ENCODE measurements at places on chromosomes 12 and 14.

GRCh38 chr12:69658203-69658602 lies 40.9 kb downstream of the BEST3 start:
- no peak for DNase-seq

- DNase-seq, result no peak
Measured at GRCh38 chr14:88422919-88423650, 37.6 kb downstream of the SPATA7 start.

DNA sequence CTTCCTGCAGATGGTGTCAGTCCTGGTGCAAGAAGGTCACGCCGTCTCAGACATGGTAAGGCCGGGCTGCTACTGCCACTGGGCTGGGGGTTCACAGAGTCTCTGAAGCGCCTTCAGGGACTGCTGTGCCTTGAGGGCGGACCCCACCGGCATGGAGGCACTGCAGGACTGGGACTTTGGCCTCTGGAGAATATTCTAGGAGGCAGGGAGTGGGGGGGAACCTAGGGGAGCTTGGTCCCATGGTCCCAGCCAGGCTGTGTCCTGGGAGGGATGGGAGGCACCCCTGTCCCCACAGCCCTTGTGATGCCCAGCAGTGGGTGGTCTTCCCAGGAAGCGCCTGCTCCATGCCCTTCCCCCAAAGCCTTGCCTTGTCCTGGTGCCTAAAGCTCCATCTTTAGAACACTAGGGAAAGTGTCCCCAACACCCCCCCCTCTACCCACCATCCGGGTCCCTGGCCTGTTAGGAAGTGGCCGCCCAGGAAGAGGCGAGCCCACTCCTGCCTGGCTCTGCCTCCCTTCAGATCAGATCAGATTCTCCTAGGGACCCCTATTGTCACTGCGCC lies 1.5 kb downstream of the AMN start:
- no peak for DNase-seq

DNA sequence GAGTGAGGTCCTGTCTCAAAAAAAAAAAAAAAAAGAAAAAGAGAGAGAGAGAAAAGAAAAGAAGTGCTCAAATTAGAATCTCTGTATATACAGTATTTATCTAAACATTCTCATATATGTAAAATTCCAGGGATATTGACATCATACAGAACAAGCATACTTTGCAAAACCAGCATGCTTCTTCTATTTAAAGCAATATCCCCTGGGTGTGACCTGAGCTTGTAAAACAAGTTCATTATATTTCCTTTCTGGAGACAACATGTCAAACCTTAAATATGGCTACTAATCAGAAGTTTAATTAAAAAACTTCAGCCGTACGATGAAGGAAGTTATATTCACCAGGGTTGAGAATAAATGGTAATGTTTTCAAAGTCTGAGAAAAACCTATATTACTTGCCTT lies 175.8 kb upstream of the HMGA2 start:
- no peak for DNase-seq

GRCh38 chr12:84791444-84791843 lies 121.2 kb downstream of the SLC6A15 start:
- DNase-seq, result no peak

DNA sequence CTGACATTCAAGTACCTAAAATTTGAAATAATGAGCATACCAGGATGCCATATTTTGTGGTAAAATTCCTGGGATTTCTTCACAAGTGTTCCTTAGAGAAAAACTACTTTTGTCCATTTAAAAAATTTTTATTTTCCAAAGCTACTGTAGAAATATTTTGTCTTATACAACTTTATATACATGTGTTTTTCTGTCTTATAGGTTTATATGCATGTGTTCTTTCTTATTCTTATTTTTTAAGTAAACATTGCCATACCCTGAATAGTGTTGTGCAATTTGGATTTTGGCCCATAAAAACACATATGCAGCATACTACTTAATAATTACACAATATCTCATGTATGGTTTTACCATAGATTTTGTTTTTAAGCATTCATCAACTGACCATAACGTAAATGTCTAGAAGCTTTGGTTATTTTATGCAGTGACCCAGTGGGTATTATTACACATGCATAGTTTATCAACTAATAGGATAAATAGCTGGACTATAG lies 1107.4 kb upstream of the SEL1L start:
- no peak for DNase-seq

GRCh38 chr12:122013136-122013535 lies 8.5 kb upstream of the BCL7A start:
- DNase-seq, result no peak

DNA sequence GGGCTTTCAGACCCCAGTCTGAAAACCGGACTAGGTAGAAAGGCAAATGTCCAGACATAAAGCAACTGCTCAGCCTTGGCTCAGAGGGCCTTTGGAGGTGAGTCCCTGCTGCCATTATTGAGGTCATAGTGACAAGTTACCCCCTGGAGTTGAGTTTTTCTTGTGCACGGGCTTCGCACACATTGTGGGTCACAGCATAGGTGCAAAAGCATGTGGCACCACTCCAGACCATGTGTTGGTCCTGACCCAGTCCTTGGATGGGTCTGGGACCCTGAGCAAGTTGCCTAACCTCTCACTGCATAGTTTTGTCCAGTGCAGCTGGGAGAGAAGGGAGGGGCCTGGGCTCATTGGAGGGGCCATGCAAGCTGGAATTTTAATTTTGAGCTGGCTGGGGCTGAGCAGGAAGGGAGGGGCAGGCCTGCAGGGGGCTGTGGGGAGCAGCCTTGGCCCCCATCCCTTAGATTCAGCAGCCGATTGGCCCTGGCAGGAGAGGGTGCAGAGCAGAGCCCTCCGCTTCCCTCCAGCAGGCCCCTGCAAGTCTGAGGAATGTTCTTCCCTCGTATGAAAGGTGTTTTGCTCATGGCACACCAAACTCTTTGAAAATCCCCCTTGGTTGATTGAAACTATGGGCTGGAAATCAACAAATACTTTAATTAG lies 4.2 kb upstream of the KRT5 start:
- no peak for DNase-seq

GRCh38 chr12:26124446-26125399 lies at the start of gene BHLHE41:
BHLHE41 (minus strand) TSS chr12:26125037; CDS start chr12:26124779, 258 bp downstream.
- no peak for DNase-seq

DNA sequence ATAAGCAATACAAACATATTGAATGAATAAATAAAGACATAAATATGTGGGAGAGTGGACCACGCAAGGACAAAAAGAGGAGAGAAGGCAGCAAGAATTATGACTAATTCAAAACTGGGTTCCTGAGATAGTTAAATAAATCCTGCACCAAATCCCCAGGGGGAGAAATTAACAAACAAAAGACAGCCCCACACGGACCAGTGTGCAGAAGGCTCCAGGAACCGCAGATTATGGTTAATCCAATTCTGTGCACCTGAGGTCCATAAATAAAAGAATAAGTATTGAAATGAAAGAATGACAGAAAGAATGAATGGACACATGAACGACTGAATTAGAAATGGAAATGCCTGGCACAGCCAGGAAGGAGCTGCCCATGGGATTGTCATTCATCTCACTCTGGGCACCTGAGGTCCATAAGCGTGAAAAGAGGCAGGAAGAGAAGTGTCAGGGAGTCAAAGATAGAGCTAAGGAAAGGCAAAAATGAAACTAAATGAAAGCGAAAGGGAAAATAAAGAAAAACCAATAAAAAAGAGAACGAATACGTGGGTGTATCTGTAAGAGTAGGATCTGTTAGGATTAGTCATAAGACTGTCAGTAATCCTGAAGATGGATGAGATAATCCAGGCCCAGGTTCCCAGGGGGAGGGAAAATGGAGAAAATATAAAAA lies 23.3 kb downstream of the MEG3 start:
- no peak for DNase-seq

DNA sequence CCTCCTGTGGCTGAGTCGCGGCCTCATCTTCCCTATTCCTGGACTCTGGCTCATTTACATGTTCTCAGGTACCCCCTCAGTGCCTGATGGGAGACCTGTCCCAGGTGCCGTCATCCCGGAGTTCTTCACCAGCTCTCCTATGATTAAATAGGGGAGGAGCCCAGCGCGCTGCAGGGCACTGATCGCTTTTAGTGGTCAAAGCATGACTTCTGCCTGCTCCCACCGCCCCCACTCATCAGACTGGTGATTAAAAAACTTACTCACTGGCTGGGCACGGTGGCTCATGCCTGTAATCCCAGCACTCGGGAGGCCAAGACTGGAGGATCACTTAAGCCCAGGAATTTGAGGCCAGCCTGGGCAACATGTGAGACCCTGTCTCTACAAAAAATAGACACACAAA lies 85.9 kb downstream of the FOXN4 start:
- no peak for DNase-seq
